ENCODE measurements at places on chromosomes 3 and 15.

GRCh38 chr3:94935738-94936580 lies 873.1 kb downstream of the NSUN3 start:
- no peak for DNase-seq

GRCh38 chr3:89173546-89173945 lies 66.1 kb downstream of the EPHA3 start:
- no peak for DNase-seq

- no peak for DNase-seq
Measured at GRCh38 chr3:42613462-42613861, 13.0 kb downstream of the NKTR start.

DNA sequence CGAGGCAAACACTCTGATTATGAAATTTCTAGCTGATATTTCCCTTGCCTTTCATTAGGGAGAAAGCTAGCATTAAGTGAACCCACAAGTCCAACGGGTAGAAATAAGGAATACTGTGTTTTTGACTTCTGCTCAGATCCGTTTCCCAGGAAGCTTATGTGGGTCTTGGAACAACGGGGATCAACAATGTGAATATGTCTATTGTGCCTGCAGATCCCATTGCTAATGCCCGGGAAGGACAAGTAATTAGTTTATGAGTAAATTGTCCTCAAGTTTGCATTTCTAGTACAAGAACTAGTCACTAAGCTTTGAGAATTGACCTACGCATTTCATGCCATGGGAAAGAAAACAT lies 236.4 kb downstream of the UACA start:
- DNase-seq = no peak

- no peak for DNase-seq
Measured at GRCh38 chr3:189833266-189833665, 202.1 kb downstream of the TP63 start.

GRCh38 chr15:70142322-70143191 lies 44.8 kb upstream of the TLE3 start:
- DNase-seq = no peak

GRCh38 chr3:101009386-101009785 lies 16.2 kb upstream of the ABI3BP start:
- no peak for DNase-seq

DNA sequence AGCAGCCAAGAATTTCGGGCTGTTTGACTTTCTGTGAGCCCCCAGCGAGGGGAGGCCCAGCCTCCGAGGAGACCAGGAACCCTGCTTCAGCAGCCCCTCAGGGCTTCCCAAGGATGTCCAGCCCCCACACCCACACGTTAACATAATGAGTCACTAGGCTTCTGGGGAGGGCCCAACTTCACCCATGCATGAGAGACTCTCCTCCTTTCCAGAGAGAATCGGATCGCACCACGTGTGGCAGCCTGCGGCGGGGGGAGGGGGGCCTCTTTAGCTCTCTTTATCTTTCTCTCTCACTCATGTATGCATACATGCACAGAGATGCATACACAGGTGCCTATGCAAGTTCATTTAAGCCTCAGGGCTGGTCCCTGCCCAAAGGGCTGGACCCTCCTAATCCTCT lies 3.1 kb upstream of the AP2M1 start:
- no peak for DNase-seq

DNA sequence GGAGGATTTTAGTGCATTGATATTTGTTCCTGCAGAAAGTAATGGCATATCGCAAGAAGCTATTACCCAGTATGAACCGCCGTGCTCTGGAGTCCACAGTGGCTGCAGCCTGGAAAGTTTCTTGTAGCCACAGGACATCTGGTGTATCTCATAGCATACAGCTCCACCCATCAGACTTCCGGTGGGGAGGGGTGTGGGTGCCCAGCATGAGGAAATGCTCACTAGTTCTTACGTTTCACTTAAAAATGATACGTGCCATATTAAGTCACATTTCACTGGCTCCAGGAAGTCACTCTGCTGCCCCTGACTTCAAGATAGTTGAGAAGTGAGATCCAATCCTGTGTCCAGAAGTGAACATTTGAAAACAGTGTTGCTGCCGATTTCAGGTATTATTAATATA lies 990.4 kb downstream of the GBE1 start:
- no peak for DNase-seq

DNA sequence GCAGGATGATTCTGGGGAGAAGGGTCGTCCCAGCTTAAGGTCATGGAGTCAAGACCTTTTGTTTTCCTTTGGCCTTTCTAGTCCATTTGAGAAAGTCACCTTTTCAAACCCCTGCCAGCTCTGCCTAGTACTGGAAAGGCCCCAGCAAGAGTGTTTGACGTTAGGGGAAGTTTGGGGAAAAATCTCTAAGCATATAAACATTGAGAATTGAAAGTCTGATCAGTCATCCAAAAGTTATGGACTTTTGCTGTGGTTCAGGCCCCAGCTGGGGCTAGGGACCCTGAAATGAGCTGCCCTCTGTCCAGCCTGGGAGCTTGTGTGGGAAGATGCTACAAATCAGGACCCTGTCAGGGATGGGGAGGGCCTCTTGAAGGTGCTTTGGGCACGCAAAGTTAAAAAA lies 21.6 kb downstream of the SLC6A6 start:
- no peak for DNase-seq

DNA sequence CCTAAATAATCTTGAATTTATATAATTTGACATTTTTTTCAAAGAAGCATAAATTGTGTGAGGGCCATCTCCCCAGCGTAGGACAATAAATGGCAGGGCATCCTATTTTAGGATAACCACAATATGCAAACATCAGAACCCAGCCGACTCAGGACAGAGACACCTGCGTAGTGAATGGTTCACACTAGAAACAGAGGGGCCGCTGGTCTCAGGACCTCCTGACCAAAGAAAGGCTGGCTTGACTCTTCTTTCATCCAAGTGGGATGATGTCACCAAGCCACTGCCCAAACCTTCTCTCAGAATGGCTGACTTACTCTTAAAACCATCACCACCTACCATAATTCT lies 162.1 kb downstream of the FOXP1 start:
- DNase-seq = no peak

DNA sequence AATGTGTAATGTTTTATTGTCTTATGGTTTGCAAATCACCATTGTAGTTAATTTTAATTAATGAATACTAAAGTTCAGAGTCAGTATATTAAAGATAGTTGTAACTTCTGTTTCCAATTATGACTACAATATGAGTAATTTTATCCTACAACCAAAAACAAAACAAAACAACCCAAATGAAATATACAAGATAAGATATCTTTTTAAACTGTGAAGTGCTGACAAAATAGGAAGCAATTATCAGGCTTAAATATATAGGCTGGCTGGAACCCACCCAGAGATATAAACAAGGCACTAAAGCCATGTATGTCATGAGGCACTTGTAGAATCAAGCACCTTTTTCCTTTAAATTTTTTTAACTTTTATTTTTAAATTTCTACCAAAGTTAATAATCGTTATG lies 108.6 kb upstream of the LRRFIP2 start:
- DNase-seq = no peak

GRCh38 chr15:41161736-41162135 lies 45.7 kb upstream of the INO80 start:
- no peak for DNase-seq

- no peak for DNase-seq
Measured at GRCh38 chr3:14890476-14890875, 56.9 kb upstream of the NR2C2 start.

GRCh38 chr15:96160269-96160668 lies 170.2 kb upstream of the NR2F2 start:
- DNase-seq = no peak

DNA sequence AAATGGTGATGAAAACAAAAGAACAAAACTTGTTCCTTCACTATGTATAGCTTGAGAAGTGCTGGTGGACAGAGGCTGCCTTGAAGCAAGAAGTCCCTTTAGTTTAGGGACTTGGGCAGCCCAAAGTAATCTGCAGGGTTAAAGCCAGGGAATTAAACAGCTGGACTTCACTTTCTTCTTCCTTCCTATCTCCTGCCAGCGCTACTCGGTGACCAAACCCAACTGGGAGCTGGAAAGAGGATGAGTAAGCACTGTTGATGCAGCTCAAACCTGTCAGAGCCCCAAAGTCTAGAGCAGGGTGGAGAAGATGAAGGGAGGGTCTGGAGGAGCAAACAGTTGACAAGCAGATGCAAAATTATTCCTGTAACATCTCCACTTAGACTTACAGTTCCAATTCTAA lies 73.1 kb upstream of the FBN1 start:
- DNase-seq = no peak

GRCh38 chr3:149414557-149415231 lies 37.2 kb upstream of the TM4SF1 start:
- no peak for DNase-seq

DNA sequence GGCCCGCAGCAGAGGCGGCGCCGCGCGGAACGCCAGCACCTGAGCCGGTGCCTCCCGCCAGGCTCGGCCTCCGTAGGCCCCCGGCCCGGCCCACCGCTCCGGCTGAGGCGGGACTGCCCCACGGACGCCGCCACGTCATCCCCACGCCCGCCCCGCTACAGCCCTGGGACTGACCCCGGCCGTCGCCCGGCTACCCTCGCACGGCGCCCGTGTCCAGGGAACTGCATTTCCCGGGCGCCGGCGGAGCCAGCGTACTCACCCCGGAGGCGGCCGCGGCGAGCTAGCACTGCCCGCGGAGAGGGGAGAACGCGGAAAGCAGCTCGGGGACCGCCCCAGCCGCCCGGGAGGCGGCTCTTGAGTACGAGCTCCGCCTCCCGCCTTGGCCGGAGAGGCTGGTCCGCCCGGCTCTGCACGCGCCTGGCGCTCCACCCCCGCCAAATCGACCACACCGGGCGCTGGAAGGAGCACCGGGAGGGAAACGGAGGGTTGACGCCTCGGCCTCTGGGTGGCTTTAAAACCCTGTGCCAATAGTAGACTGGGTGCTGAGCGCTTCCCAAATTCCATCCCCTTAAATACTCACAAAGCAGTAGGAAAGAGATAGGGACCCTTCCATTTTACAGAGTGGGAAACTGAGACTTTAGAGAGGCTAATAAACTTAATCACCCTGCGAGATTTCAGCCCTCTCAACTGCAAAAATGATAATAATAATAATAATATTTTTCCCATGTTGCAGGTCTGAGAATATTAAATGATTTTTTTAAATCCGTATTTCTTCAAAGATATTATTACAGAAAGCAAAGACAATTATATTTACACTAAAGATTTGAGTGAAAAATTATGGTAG lies at the start of gene B4GALT4:
Gene B4GALT4, minus strand, starts transcription at position 288 of the 844 bp plus-strand sequence. CDS start 10,779 bp downstream, outside the sequence.
- DNase-seq = no peak

DNA sequence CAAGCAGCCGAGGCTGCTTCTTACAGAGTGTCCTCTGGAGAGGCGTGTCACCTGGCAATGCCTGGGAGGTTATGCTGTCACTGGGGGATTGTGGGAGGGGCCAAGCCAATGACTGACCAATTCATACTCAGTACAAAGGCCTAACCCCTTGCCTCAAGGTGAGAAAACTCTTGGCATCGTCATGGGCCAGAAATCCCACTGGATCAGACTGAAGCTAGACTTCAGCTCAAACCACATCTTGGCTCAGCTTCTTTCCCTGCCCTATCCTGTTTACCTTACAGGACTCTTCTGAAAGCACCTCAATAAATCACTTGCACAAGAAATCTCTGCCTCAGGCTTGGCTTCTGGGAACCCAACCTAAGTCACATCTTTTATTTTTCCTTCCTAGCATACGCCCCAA lies 9.5 kb downstream of the ANAPC13 start:
- no peak for DNase-seq

DNA sequence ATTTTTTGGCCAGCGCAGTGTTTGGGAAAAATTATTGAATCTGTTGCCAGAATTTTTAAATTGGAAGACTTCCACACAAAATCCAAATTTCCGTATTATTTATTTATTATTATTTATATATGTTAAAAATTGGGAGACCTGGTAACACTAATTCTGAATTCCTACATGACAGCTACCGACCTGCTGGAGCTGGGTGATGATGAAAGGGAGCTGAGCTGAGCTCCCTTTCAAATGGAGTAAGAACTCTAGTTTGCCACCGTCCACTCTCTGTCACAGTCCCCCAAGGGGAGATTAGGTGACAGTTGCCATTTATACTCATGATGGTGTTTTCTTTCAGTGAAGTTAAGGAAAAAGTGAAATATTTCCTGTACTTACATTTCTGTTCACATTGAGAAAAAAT lies 1.4 kb downstream of the CRTC3 start:
- DNase-seq = no peak

DNA sequence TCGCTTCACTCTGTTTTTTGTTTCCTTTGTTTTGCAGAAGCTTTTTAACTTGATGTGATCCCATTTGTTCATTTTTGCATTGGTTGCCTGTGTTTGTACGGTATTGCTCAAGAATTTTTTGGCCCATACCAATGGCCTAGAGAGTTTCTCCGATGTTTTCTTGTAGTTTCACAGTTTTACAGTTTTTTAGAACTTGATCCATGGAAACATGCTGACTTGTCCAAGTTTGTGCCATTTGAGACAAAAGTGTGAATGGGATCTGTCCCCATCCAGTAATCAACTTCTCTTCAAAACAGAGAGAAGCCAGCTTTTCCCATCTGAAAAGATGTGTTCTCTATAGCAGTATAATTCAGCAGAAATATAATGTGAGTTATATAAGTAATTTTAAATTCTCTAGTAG lies 266.5 kb upstream of the LRTM1 start:
- no peak for DNase-seq

GRCh38 chr3:16102905-16103364 lies 71.5 kb upstream of the GALNT15 start:
- no peak for DNase-seq

DNA sequence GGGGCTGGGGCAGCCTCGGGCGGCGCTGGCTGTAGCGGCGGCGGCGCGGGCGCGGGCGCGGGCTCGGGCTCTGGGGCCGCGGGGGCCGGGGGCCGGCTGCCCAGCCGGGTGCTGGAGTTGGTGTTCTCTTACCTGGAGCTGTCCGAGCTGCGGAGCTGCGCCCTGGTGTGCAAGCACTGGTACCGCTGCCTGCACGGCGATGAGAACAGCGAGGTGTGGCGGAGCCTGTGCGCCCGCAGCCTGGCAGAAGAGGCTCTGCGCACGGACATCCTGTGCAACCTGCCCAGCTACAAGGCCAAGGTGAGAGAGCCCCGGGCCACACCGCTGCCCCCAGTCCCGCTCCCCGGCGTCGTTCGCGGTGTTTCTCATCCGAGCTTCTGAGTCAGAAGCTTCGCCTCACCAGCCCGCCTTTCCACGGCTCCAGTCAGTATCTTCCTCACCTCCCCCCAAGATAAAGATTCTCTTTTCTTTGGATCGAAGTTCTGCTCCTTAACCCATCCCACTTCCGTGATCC lies 600 bp downstream of the FBXO45 start:
- DNase-seq = no peak

GRCh38 chr3:119826711-119827608 lies 45.1 kb downstream of the NR1I2 start:
- no peak for DNase-seq

- no peak for DNase-seq
Measured at GRCh38 chr3:174125267-174125824, 727.8 kb downstream of the NLGN1 start.
